ENCODE measurements at places on chromosomes 12 and 14.

- no peak for DNase-seq
Observed at GRCh38 chr12:45938566-45938965, 51.8 kb downstream of the SCAF11 start.

- DNase-seq: no peak
Observed at GRCh38 chr12:112153893-112154219, 28.5 kb downstream of the TRAFD1 start.

DNA sequence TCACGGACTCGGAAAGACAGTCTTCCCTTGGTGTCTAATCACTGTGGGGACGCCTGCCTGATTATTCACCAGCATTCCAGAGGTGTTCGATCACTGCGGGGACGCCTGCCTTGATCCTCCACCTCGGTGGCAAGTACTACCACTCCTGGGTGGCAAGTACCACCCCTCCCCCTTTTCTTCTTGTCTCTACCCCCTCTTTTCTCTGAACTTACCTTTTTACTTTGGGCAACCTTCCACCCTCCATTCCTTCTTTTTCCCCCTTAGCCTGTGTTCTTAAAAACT, 12.0 kb upstream of the LGMN start:
- no peak for DNase-seq

- DNase-seq: no peak
Observed at GRCh38 chr12:66152732-66153131, 17.1 kb downstream of the TMBIM4 start.

DNA sequence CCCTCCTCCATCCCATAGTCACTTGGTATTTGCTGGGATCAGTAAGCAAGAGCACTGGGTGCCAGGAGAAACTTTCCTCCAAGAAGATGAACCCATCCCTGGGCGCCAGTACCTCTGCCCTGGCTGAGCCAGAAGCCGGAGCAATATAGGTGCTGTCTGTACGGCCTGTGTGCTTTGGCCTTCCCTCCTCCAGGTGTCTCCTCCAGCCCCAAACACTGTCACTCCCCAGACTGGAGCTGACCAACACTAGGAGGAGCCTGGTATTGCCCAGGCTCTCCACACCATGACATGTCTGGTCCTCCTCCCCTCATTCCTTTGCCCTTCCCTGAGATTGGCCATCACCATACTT, 4.9 kb downstream of the GSTZ1 start:
- no peak for DNase-seq
